ENCODE measurements at places on chromosomes 4 and X.

GRCh38 chr4:139144911-139145551, 32.0 kb downstream of the ELF2 start:
- peak; percentile 28 for DNase-seq

DNA sequence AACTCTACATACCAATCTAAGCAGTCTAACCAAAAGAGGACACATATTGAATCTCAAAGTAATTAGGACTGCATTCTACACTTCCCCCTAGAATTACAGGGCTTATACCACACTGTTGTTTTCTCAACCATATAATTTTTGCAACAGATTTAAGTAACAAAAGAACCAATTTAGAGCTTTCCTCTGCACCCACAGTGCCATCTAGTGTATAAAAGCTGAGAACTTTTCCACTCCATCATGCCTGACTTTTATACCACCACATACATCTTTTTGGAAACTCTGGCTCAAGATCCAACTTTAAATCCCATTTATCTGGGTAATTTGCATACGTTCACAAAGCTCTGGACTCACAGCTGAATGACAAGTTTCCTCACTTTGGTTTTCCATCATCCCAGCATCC, 99.5 kb downstream of the EFHC2 start:
- DNase-seq, result peak; percentile 47

- DNase-seq, result peak; percentile 61
Measured at GRCh38 chr4:11640584-11640983, 211.9 kb upstream of the HS3ST1 start.

GRCh38 chrX:47674776-47675175, 15.8 kb upstream of the UXT start:
- no peak for DNase-seq

- peak; percentile 24 for DNase-seq
Measured at GRCh38 chrX:19750028-19750782, 137.2 kb downstream of the SH3KBP1 start.

DNA sequence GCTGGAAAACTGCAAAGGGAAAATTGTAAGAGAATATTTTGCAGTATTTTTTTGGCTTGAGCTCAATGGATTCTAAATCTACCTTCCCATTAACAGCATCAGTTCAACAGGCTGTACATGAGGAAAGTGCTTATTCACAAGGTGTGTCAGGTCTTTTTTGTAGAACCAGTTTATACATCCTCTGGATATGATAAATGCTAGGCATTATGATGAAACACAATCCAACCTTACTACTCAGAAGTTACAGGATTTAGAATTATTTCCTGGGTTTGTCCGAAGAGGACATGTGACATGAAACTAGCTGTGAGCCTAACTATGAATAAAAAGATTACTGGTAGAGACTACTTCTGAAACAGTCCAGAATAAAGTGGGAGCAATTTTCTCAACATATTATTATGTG, 49.5 kb downstream of the ATXN3L start:
- DNase-seq, result no peak

DNA sequence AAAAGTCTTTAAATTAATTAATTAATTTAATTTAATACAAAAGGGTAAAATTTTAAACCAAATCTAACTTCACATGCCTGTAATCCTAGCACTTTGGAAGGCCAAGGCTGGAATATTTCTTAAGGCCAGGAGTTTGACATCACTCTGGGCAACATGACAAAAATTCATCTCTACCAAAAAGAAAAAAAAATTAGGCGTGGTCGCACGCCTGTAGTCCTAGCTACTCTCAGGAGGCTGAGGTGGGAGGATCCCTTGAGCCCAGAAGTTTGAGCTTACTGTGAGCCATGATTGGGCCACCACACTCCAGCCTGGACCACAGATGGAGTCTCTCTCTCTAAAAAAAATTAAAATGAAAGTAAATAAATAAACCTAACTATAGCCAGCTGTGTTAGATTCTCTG, 39.2 kb upstream of the ANTXR2 start:
- no peak for DNase-seq

- peak; percentile 49 for DNase-seq
Measured at GRCh38 chr4:68349279-68349648, 626 bp downstream of the YTHDC1 start.

GRCh38 chrX:153612413-153612812, 13.5 kb upstream of the CCNQ start:
- no peak for DNase-seq

- peak; percentile 73 for DNase-seq
Measured at GRCh38 chrX:37347420-37347819, 1.7 kb upstream of the PRRG1 start.

- no peak for DNase-seq
Measured at GRCh38 chr4:8762356-8762755, 109.3 kb downstream of the HMX1 start.
